ENCODE measurements at places on chromosomes 1 and 21. TPM values are rescaled to one million over a fixed set of nuclear protein-coding genes. Genes with fewer than 3 reads are reported as not detected.

Gene NPHS2
- not detected for total RNA-seq

Gene LAMC2
- total RNA-seq, result 30.1 TPM

Gene NCSTN
- 80.1 TPM for total RNA-seq

Gene TRAF3IP3
- total RNA-seq, result 0.93 TPM

Gene TTC34
- total RNA-seq, result 0.81 TPM

Gene IL22RA1
- not detected for total RNA-seq

Gene IRF6
- total RNA-seq, result 41.9 TPM

Gene LCE3E
- total RNA-seq, result not detected

Gene HSD11B1
- total RNA-seq, result 3.3 TPM

Gene S100A7
- total RNA-seq, result not detected

Gene ATP1A4
- total RNA-seq, result not detected

Gene PALMD
- 13.6 TPM for total RNA-seq

Gene OTUD7B
- 15.9 TPM for total RNA-seq

Gene KRTAP11-1
- total RNA-seq, result not detected

Gene SEMA4A
- total RNA-seq, result 37.1 TPM

Gene ZNF695
- not detected for total RNA-seq

Gene CD1E
- 0.92 TPM for total RNA-seq

Gene ZNF436
- total RNA-seq, result 29.8 TPM

Gene TXNIP
- total RNA-seq, result 1,272 TPM

Gene NEK2
- total RNA-seq, result 0.11 TPM

Gene CNIH3
- 3.0 TPM for total RNA-seq

Gene SYTL1
- total RNA-seq, result 23.9 TPM

Gene CDA
- 3.5 TPM for total RNA-seq

Gene LYPD8
- not detected for total RNA-seq

Gene NEXN
- 5.7 TPM for total RNA-seq

Gene GBP7
- total RNA-seq, result not detected

Gene KRTAP12-2
- not detected for total RNA-seq

Gene PLA2G2F
- total RNA-seq, result not detected

Gene CAPN8
- total RNA-seq, result not detected

Gene ASTN1
- 0.13 TPM for total RNA-seq

Gene LRRN2
- 5.0 TPM for total RNA-seq

Gene BCAN
- not detected for total RNA-seq

Gene TGFB2
- total RNA-seq, result 2.2 TPM

Gene VANGL1
- total RNA-seq, result 22.8 TPM
